Breast epithelium (tissue), 4 donors: ENCODE measurements at places on chromosomes 2 and 18.

DNA sequence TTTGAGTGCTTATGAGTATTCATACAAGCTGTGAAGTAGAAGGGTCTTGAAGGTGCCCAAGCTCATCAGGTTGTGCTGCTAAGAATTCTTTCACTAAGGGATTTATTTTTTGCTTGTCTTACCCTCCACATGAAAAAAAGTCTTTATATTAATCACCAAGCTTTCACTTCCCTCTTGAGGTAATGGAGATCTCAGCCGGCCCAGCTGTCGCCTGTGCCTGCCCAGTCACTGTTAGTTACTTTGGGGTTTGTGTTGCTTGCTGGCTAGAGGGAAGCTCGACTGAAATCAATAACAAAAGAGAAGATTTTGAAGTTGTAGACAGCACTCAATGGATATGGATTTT lies 21.9 kb downstream of the MC2R start:
- no peak for DNase-seq
- no peaks in the 10 kb centered on the region for H3K4me1 ChIP-seq
- no peaks in the 10 kb centered on the region for H3K36me3 ChIP-seq
- H3K4me3 ChIP-seq, result no peak overlapping the region
- no peak overlapping the region for H3K27ac ChIP-seq

GRCh38 chr2:172574965-172575364 lies 19.1 kb downstream of the PDK1 start:
- no peak for DNase-seq
- H3K27ac ChIP-seq, result no peak overlapping the region
- no peaks in the 10 kb centered on the region for H3K4me1 ChIP-seq
- H3K27me3 ChIP-seq, result no peaks in the 10 kb centered on the region
- no peak overlapping the region for H3K4me3 ChIP-seq
- peaks cover 4% of the 10 kb centered on the region for H3K36me3 ChIP-seq

GRCh38 chr2:146068051-146068450 lies 1548.1 kb upstream of the ZEB2 start:
- no peak overlapping the region for H3K27ac ChIP-seq
- no peak overlapping the region for H3K4me3 ChIP-seq
- DNase-seq, result no peak
- no peaks in the 10 kb centered on the region for H3K27me3 ChIP-seq
- no peaks in the 10 kb centered on the region for H3K4me1 ChIP-seq

DNA sequence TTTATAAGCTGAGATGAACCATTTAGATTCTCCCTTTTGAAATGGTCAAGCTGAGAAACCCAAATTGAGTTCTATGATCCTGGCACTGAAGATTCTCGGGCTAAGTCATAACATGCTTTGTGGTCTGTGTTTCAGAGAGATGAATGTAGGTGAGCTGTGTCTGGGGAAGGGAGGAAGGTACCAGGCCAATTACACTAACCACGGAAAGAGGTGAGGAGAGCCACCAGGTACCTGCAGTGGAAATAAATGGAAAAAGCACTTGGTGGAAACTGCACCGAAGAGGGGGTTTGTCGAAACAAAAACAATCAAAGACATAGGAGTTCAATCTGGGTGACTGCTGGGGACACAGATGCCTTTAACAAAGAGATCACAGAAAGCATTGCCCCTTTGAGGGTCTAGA lies 963 bp upstream of the MRPL44 start:
- no peak overlapping the region for H3K4me3 ChIP-seq
- peak overlapping the region; percentile 77 for H3K27ac ChIP-seq
- H3K36me3 ChIP-seq, result no peaks in the 10 kb centered on the region
- DNase-seq, result no peak
- no peaks in the 10 kb centered on the region for H3K4me1 ChIP-seq

DNA sequence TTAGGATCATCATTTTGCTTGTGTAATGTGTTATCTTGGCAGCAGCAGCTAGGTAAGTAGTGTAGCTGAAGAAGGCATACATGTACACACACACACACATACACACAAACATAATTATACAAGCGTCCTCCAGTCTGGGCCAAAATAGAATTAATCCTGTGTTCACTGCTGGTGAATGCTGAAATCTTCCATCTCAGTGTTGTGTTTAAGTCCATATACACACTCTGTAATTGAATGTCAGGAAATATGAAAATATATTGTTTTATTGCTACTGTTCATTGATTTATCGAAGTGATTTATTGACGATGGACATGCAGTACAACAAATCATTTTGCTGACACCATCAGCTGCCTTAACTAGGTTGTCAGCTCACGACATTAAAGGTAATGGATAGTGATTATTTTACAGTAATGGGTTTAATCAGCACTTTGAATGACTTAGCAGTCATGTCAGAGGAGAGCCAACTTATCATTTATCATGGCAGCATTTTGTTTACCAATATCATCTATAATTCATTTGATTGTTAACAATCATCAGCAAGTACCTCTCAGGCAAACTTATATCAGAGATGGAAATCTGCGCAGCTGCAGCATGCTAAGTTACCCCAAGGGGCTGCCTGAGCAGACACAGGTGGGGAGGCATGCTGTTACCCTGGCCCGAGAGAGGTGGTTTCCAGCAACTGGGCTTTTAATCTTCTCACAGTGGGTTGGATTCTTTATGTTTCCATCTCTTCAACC lies 83.7 kb upstream of the FSHR start:
- no peaks in the 10 kb centered on the region for H3K36me3 ChIP-seq
- no peak overlapping the region for H3K27ac ChIP-seq

GRCh38 chr2:144703852-144704708 lies 184.2 kb upstream of the ZEB2 start:
- H3K4me1 ChIP-seq, result no peaks in the 10 kb centered on the region
- H3K4me3 ChIP-seq, result no peak overlapping the region
- no peak for DNase-seq
- H3K27me3 ChIP-seq, result no peaks in the 10 kb centered on the region

GRCh38 chr2:183671233-183671632 lies 547.0 kb downstream of the NUP35 start:
- H3K27ac ChIP-seq, result no peak overlapping the region
- no peak for DNase-seq
- no peaks in the 10 kb centered on the region for H3K36me3 ChIP-seq
- H3K4me1 ChIP-seq, result no peaks in the 10 kb centered on the region

GRCh38 chr2:2405780-2406179 lies 74.7 kb upstream of the MYT1L start:
- no peaks in the 10 kb centered on the region for H3K36me3 ChIP-seq
- H3K4me3 ChIP-seq, result no peak overlapping the region
- no peaks in the 10 kb centered on the region for H3K27me3 ChIP-seq
- no peaks in the 10 kb centered on the region for H3K4me1 ChIP-seq
- no peak for DNase-seq
- H3K27ac ChIP-seq, result no peak overlapping the region

- H3K4me1 ChIP-seq, result no peaks in the 10 kb centered on the region
- no peaks in the 10 kb centered on the region for H3K27me3 ChIP-seq
- DNase-seq, result peak; percentile 39
- no peaks in the 10 kb centered on the region for H3K36me3 ChIP-seq
Observed at GRCh38 chr2:240932724-240933047, 26.6 kb downstream of the CROCC2 start.

- H3K4me3 ChIP-seq, result no peak overlapping the region
- no peak for DNase-seq
- no peaks in the 10 kb centered on the region for H3K4me1 ChIP-seq
Observed at GRCh38 chr18:48835745-48836170, 115.0 kb downstream of the SMAD7 start.

DNA sequence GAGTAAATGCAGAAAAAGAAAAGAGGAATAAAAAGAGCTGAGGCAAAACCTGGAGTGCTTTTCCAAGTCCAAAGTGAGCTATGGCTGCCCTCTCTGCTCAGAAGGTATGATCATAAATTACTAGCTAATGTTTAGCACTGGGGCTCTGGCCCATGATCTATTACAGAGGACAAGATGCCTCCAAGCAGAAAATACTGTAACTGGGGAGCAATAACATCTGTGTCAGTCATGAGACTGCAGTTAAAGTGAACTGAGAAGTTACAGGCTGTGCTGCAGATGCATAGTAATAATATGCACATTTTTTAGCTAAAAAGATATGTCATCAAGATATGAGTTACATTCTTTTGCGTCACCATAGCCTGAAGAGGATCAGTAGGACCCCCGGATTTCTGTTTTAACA lies 209.4 kb upstream of the RBBP8 start:
- no peaks in the 10 kb centered on the region for H3K36me3 ChIP-seq
- no peak overlapping the region for H3K4me3 ChIP-seq
- no peak overlapping the region for H3K27ac ChIP-seq
- H3K27me3 ChIP-seq, result no peaks in the 10 kb centered on the region

DNA sequence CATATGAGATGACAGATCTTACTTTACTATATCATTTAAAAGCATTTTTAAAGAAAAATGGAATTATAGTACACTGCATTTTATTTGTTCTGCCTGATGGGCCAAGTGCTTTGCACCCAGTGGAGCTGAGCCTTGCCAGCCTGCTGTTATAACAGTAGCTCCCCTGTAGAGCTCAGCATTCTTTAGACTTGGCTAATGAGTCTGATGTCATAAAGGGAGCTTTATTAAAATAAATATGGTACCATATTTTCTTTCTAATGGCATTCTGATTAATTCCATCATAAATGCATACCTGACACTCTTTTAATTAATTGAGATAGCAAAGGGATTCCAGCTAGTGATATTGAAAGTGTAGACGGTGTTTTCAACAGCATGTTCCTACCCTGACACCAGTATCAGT lies 40.7 kb downstream of the PARD3B start:
- H3K4me1 ChIP-seq, result no peaks in the 10 kb centered on the region
- no peaks in the 10 kb centered on the region for H3K27me3 ChIP-seq
- H3K4me3 ChIP-seq, result no peak overlapping the region
- no peaks in the 10 kb centered on the region for H3K36me3 ChIP-seq

DNA sequence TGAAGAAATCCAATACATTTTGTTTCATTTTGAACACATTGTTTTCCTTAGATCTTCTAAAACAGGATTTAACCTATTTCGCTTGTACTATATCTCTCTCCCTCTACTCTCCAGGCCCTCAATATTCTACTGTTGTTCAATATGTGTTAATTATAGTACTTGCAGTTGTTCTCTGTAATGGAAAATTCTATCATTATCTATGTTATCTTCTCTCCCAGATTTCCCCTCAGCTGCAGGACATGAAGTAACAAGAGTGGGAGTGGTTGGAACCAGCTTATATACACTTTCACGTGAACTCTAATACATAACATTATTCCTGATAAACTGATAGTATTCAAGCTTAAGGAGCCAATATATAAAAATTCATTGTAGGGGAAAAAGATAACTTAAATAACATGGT lies 7.0 kb upstream of the STRN start:
- H3K27ac ChIP-seq, result no peak overlapping the region
- H3K36me3 ChIP-seq, result no peaks in the 10 kb centered on the region
- H3K27me3 ChIP-seq, result no peaks in the 10 kb centered on the region
- no peak overlapping the region for H3K4me3 ChIP-seq
- H3K4me1 ChIP-seq, result no peaks in the 10 kb centered on the region

GRCh38 chr18:45090526-45091140 lies 409.9 kb downstream of the SETBP1 start:
- H3K4me1 ChIP-seq, result no peaks in the 10 kb centered on the region
- no peaks in the 10 kb centered on the region for H3K27me3 ChIP-seq

DNA sequence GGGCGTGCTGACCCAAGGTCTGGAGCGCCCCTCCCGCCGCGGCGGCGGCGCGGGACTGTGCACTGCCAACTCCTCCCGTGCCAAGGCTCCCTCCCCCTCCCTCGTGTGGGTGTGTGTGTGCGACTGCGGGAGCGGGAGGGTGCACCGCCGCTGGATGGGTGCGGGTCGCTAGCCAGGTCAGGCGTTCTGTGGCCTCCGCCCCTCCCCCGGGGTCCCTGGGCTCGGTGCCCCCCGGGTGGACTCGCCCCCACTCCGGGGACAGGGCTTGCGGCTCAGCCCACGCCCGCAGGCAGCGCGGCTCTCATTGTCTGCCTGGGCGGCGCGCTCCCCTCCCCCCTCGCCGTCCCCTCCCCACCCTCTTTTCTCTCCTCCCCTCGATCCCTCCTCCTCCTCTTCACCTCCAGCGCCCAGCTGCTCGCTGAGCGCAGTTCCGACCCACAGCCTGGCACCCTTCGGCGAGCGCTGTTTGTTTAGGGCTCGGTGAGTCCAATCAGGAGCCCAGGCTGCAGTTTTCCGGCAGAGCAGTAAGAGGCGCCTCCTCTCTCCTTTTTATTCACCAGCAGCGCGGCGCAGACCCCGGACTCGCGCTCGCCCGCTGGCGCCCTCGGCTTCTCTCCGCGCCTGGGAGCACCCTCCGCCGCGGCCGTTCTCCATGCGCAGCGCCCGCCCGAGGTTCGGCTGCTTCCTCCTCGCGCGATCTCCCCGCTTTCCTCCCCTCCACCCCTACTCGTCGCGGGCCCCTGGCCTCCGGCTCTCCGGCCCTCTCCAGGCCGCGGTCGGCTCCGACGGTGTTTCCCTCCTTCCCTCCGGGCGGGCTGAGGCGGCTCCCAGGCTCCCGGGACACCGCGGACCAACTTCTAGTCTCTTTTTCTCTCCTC lies at the start of gene GATA6:
Gene GATA6 (plus strand): TSS at position 579 of the 878 bp plus-strand sequence. CDS start 1,556 bp downstream, outside the sequence.
- peak; percentile 55 for DNase-seq
- peak within 1 kb of the TSS; percentile 79 for H3K4me3 ChIP-seq
- H3K36me3 ChIP-seq, result no peaks in the 10 kb centered on the region
- peaks cover 46% of the 10 kb centered on the region for H3K27me3 ChIP-seq
- H3K27ac ChIP-seq, result peak within 1 kb of the TSS; percentile 85

DNA sequence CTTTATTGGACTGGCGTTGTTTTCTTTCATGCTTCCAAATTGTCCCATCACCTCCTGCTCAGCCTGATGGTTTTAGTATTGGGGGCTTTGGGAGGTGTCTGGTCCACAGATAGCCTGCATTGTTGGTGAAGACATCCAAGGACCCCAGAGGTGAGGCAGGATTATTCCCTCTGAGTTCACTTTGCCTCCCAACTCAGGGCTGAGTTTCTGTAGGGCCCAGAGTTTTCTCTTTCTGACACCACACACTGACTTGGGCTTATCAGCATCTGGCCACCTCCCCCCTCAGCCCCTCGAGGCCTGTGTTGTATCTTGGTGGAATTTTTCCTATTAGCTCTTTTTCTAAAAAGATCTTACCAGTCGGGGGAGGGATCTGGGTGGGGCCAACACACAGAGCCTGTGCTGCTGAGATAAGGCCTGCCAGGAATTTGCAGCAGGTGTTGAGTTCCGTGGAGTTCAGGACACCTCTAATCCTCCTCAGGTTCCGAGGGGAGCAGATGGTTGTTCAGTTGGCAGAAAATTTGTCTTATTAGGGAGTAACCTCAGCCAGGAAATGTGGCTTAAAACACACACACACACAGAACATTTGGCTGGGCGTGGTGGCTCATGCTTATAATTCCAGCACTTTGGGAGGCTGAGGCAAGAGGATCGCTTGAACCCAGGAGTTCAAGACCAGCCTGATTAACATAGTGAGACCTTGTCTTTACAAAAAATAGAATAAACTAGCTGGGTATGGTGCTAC lies 7.3 kb downstream of the EMILIN2 start:
- no peak for DNase-seq
- H3K36me3 ChIP-seq, result no peaks in the 10 kb centered on the region
- H3K27ac ChIP-seq, result peak overlapping the region; percentile 61

- no peak for DNase-seq
- no peak overlapping the region for H3K4me3 ChIP-seq
- no peaks in the 10 kb centered on the region for H3K27me3 ChIP-seq
- no peaks in the 10 kb centered on the region for H3K4me1 ChIP-seq
Observed at GRCh38 chr18:42268186-42268725, 313.2 kb downstream of the PIK3C3 start.
